Effector CD4-positive, alpha-beta T cell (primary cell): ENCODE measurements at places on chromosomes 6 and 20.

DNA sequence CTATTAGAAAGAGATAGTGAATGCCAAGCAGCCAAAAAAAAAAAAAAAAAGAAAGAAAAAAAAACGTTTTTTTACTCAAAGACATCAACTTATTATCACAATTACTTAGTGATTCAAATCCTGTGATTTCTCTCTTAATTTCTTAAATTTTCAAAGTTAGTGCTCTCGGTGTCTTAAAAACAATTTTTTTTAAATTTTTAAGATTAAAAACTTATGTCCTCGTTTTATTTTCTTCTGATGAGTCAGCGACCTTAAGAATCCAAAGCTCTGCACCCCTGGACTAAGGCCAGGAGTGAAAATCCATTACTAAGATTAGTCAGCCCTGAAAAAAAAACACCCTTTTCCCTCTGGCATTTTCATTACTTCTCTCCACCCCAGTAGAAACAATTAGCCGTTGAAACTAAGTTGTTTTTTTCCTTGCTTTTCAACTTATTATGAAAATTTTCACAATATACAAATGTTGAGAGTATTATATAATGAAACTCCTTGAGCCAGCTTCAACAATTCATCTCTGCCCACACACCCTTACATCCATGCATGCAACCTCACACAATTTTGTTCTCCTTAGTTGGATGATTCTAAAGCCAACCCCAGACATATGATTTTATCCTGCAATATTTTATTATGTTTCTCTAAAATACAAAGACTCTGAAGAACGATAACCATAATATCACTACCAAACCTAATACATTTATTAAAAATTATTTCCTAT, 85.6 kb upstream of the CARMIL1 start:
- no peak for DNase-seq

DNA sequence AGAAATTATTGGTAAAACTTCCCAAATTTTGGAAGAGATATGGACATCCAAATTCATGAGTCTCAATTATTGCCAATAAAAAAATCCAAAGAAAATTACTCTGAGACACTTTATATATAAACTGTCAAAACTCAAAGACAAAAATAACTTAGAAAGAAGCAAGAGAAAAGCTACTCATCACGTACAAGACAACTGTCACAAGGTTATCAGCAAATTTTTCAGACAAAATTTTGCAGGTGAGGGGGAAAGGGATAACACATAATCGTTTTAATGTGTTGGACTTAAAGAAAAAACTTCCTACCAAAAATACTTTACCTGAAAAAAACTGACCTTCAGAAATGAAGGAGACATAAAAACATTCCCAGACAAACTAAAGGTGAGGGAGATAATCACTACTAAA, 272.5 kb downstream of the THBS2 start:
- DNase-seq = no peak

DNA sequence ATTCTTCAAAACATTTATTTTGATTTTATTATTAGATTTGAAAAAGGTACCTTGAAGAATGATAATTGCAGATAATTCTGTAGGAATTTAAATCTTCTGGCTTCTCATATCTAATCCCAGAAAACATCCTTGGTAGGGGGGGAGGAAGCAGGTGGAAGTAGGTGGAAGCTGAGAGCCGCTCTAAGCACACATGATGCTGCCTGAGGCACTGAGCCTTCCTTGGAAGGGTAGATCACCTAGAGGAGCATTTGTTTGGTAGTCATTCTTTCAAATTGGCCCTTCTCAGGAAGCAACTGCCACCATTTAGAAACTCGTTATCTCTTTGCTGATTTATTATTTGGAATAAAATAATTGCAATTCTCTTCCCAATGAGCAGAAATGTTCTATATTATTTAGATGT, 623.3 kb downstream of the CD109 start:
- no peak for DNase-seq

GRCh38 chr6:113052506-113052905, 705.4 kb downstream of the RFPL4B start:
- no peak for DNase-seq

GRCh38 chr20:45892049-45892825, 1.1 kb downstream of the CTSA start:
- DNase-seq = no peak

DNA sequence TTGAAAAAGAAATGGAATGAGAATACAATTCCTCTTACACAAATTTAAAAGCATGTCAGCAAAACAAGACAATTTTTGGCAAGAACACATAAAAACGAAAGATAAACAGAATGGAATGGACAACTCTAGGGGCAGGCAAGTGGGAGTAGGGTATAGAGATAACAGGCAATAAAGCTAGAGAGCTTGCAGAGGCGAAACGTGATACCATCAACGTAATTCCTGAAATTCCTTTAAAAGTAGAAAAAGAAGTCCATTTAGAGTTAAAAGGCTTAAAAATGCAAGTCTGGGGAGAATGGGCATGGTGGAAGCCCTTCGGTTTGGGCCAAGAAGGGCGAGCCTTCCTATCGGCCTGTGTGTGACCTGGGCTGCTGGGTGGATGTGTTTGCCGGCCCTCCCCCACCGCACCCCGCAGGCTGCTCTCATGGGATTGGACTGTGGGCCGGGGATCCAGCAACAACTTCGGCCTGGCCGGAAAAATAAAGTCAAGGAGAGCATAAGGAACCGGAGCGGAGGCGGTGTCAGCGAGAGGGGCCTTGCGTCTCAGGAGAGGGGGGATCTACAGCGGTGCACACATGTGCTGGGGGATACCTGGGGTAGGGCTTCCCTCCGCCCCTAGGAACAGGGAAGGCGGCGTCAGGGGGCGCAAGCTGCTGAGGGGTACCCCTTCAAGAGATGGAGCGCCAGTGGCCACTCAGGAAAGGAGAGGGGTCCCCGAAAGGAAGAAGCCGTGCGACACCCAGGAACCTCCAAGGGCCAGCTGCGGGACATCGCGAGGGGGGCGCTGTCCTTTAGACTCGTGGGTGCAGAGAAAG, 4.1 kb downstream of the TMEM239 start:
- DNase-seq = no peak

- no peak for DNase-seq
Observed at GRCh38 chr6:140192018-140192417, 817.6 kb upstream of the CITED2 start.

DNA sequence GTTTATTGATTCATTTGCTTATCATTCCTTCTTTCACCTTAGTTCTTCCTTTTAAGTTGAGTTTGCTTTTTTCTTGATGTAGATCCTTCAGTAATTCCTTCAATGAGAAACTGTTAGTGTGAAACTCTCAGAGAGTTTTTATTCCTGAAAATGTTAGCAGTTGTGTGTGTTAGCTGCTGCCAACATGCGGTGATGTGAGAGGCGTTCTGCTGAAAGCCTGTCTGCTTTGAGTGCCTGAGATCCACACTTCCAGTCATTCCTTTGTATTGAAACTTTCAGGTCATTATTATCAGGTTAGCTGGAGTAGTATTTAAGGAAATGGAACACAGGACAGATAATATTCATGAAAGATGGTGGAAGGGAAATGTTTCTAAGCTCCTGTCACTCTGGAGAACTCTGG, 70.0 kb upstream of the SUPT3H start:
- no peak for DNase-seq

DNA sequence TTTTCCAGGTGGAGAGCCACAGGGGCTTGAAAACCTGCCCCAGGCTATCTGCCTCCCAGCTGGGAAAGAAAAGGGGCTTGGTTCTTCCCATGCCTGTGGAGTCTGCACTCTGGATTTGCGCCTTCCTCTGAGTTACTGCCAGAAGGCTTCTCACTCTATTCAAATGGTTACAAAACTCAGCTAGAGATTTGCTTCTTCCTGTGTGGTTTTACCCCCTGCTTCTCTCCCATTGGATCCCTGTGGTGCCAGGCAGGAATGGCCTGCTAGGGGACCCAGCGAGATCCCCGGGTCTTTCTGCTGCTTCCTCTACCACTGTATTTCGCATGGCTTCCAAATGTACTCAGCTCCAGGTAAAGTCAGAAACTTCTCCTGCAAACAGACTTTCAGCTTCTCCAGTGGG, 192.0 kb upstream of the HS3ST5 start:
- DNase-seq = no peak

- DNase-seq = no peak
Observed at GRCh38 chr6:36857325-36857724, 17.3 kb downstream of the PPIL1 start.

GRCh38 chr6:39088331-39088730, 26.7 kb downstream of the SAYSD1 start:
- DNase-seq = no peak

GRCh38 chr6:36204068-36204753, 7.7 kb downstream of the BRPF3 start:
- DNase-seq = peak; percentile 35
